ENCODE measurements at places on chromosomes 7 and 10.

DNA sequence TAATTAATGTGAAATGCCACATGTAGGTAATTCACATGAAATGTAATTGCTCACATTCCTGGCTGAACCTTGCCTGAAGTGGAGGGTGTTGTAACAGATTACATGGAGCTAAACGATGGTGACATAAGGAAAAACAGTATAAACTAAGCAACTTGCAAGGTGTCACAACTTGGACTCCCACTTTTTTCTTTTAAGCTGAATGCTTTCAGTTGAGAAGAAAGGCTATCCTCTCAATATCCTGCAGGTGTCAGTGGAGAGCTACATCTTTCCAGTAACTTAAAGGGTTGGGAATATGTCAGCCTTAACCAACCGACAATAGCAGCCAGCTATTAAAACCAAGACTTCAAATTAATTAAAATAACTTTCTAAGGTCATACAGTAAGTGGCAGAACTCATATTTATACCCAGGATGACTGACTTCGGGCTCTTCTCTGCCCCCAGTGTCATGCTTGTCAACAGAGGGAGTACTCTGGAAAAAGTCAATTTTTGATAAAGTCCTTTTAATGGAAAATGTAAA lies 33.7 kb downstream of the NRBF2 start:
- peaks cover 55% of the 10 kb centered on the region for H3K36me3 ChIP-seq
- no peak overlapping the region for H3K27ac ChIP-seq
- no peak for DNase-seq
- no peaks in the 10 kb centered on the region for H3K4me1 ChIP-seq

DNA sequence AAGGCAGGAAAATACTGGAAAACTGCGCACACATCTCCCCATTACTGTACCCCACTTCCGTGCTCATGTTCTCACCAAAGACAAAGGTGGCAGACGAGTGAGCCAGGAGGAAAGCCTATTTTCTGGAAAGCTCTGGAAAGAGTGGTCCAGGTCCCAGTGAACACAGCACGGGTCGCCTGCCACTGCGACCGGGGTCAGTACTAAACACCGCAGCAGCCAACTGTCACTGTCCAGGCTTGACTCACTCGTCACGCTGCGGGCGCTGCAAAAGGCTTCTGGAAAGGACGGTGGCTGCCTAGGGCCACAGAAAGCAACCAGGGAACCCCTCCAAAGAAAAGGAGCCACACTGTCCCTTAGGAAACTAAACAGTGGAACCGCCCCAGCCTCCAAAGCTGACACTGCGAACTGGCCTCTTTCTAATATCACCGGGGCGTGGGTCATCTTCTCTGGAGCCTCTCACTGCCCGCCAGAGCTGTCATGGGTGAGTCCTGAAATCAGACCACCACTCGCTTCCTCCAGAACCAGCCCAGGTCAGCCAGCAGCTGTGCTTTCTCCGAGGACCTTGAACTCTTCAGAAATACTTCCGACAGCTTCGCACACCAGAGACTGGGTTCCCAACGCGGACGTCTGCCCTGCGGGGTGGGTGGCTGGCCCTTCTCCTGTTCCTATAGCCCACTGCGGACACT lies 4.0 kb downstream of the RADIL start:
- no peak overlapping the region for H3K4me3 ChIP-seq
- no peaks in the 10 kb centered on the region for H3K4me1 ChIP-seq
- no peaks in the 10 kb centered on the region for H3K27me3 ChIP-seq
- DNase-seq = no peak
- no peak overlapping the region for H3K27ac ChIP-seq

DNA sequence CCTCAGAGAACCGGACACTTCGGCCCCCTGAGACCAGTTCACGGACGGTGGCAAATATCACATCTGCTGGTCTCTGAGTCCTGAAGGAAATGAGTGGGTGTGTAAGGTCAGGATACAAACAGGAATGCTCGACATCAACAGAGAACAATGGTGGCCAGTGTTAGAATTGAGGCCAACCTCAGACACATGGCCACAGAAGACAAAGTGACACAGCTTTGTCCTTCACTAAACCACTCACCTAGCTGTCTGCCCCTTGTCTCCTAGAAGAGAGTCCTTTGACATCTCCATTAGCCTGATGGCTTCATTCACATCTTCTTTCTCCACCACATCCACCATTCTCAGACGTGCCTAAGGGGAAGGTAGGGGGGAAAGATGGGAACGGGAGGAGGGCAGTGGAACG lies 4.3 kb downstream of the COPS6 start:
- H3K4me3 ChIP-seq = no peak overlapping the region
- no peak overlapping the region for H3K27ac ChIP-seq
- H3K27me3 ChIP-seq = no peaks in the 10 kb centered on the region
- DNase-seq = no peak
- no peaks in the 10 kb centered on the region for H3K4me1 ChIP-seq

- H3K27me3 ChIP-seq = no peaks in the 10 kb centered on the region
- no peak overlapping the region for H3K27ac ChIP-seq
- H3K36me3 ChIP-seq = no peaks in the 10 kb centered on the region
Measured at GRCh38 chr7:37284805-37285231, 163.8 kb downstream of the ELMO1 start.

- DNase-seq = no peak
- no peak overlapping the region for H3K27ac ChIP-seq
- H3K27me3 ChIP-seq = no peaks in the 10 kb centered on the region
- H3K4me3 ChIP-seq = no peak overlapping the region
- no peaks in the 10 kb centered on the region for H3K4me1 ChIP-seq
- H3K36me3 ChIP-seq = no peaks in the 10 kb centered on the region
Measured at GRCh38 chr10:9921544-9921943, 1096.1 kb upstream of the CELF2 start.

GRCh38 chr7:17781491-17782215 lies 158.6 kb downstream of the SNX13 start:
- no peak overlapping the region for H3K27ac ChIP-seq
- no peaks in the 10 kb centered on the region for H3K4me1 ChIP-seq
- no peak overlapping the region for H3K4me3 ChIP-seq
- no peaks in the 10 kb centered on the region for H3K27me3 ChIP-seq
- DNase-seq = no peak
- no peaks in the 10 kb centered on the region for H3K36me3 ChIP-seq

DNA sequence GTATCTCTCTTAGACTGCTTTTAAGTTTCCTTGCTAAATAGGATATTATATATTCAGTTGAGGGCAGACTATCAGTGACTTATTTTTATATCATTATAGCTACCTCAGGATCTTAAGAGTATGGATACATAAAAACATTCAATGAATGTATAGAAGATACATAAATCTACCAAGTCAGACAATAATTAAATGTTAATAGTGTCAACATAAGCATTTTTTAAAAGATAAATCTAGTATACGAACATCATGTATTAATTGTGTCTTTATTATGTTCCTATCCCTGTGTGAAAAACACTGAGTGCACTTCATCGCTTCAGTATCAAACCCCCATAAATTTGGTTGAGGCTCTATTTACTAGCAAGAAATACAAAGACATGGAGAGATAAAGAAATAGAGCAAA lies 242.8 kb downstream of the CRPPA start:
- no peaks in the 10 kb centered on the region for H3K27me3 ChIP-seq
- no peaks in the 10 kb centered on the region for H3K4me1 ChIP-seq
- no peaks in the 10 kb centered on the region for H3K36me3 ChIP-seq
